ENCODE measurements at places on chromosomes 16 and 17.

- no peak for DNase-seq
Observed at GRCh38 chr17:5128905-5129535, 13.2 kb downstream of the USP6 start.

- no peak for DNase-seq
Observed at GRCh38 chr17:83019376-83019775, 60.0 kb upstream of the METRNL start.

- peak; percentile 36 for DNase-seq
Observed at GRCh38 chr16:80347900-80348299, 192.9 kb upstream of the DYNLRB2 start.

GRCh38 chr16:69141936-69142335 is 9.5 kb downstream of the UTP4 start:
- no peak for DNase-seq

- peak; percentile 12 for DNase-seq
Observed at GRCh38 chr17:4806456-4806776, 536 bp upstream of the PLD2 start.

GRCh38 chr16:48816393-48816792 is 206.4 kb upstream of the N4BP1 start:
- no peak for DNase-seq

- DNase-seq: no peak
Observed at GRCh38 chr16:63613701-63614100, 1508.2 kb downstream of the CDH11 start.

DNA sequence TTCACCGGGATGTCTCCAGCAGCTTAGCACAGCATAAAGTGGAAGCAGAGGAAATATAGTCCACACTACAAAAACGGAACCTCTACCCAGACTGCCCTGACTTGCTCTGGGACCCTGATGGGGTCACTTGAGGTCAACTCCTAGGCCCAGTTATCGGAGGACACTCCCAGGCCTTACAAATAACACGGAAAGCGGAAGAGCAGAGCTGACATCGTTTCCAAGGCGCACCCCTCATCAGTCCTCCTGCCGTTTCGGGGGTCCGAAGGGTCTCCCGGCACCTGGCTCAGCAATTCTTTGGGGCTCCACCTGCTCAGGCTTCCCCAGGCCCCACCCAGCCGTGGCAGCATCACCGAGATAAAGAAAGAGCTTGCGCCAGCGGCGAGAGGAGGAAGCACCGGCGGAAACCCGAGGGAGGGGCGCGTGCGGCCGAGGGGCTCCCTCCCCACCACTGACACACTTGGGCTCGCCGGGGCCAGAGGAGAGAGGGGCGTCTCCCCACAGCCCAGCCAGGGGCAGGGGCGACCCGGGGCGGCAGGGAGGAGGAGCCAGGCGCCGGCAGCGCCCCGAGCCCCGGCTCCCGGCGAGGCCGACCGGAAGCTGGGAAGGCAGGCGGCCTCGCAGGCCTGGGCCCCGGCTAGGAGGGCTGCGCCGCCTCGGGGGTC is 727 bp downstream of the CORO7 start:
- DNase-seq: no peak

DNA sequence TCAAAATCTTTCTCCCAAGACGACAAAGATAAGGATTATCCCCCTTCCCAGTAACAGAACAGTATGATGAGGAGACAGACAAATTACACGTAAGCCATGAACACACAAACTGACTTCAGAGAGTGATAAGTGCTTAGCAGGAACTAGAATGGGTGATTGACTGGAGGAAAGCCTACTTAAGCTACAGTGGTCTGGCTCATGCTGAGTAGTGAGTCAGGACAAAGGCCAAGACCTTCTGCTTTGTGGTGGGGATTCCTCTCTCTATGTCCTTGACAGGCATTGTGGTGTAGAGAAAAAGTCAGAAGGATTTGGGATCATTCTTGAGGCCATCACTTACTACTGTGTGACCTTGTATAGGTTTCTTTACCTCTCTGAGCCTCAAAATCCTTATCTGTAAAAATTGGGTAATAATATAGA is 381.9 kb upstream of the CCL2 start:
- DNase-seq: peak; percentile 4

- no peak for DNase-seq
Observed at GRCh38 chr16:398561-399339, 1.8 kb downstream of the NME4 start.

GRCh38 chr16:2707368-2708289 is 12.4 kb downstream of the PRSS27 start:
- no peak for DNase-seq

GRCh38 chr17:52170963-52171572 is 12.6 kb upstream of the CA10 start:
- peak; percentile 0 for DNase-seq

DNA sequence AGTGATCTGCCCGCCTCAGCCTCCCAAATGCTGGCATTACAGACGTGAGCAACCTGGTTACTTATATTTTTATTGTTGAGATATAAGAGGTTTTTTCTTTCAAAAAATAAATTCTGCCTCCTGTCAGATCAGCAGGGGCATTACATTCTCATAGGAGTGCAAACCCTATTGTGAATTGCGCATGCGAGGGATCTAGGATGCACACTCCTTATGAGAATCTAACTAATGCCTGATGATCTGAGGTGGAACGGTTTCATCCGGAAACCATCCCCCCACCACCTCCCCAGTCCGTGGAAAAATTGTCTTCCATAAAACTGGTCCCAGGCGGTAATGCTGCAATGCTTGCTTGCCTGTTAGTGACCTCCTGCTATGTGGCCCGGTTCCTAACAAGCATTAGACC is 7.5 kb upstream of the CNEP1R1 start:
- no peak for DNase-seq

GRCh38 chr17:3973495-3974137 is 9.4 kb upstream of the ATP2A3 start:
- no peak for DNase-seq

Measured in RPMI7951 (cell line).